GM23338 (cell line): ENCODE measurements at places on chromosomes 16 and 17.

GRCh38 chr16:88290850-88291830, 91.6 kb upstream of the ZNF469 start:
- DNase-seq: no peak

DNA sequence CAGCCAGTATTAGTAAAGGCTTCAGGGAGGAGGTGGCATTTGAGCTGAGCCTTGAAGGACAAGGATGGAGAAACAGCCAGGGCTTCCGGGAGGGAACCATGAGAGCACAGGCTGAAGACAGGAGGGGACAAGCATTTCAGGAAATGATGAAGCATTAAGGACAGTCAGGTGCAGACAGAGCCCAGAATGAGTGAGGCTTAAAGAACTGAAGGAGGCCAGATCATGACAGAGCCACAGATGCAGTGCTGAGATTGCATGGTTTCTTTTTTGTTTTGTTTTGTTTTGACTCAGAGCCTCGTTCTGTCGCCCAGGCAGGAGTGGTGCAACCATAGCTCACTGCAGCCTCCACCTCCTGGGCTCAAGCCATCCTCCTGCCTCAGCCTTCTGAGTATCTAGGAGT, 211.5 kb downstream of the SOX9 start:
- no peak for DNase-seq

GRCh38 chr16:54526916-54527315, 240.3 kb upstream of the IRX3 start:
- DNase-seq: no peak

- no peak for DNase-seq
Observed at GRCh38 chr17:82092094-82092586, 5.9 kb downstream of the FASN start.

DNA sequence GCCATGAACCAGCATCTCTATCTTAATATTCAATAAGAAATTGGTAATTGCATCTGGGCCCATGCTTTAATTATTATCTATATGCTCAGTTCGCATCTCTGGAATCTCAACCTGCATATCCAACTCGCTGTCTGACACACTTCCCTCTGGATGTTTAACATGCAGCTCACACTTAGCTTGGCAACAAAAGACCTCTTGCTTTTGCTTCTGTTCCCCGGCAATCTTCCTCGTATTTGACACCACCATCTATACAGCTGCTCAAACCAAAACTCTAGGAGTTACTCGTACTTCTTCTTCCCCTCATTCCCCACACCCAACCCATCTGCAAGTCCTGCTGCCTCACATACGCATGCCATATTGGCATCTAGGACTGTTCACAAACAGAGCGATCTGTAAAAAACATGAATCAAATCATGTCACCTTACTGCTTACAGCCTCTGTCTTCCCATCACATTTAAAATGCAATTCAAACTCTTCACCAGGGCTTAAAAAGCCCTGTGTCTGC, 300.6 kb downstream of the CEP112 start:
- no peak for DNase-seq

DNA sequence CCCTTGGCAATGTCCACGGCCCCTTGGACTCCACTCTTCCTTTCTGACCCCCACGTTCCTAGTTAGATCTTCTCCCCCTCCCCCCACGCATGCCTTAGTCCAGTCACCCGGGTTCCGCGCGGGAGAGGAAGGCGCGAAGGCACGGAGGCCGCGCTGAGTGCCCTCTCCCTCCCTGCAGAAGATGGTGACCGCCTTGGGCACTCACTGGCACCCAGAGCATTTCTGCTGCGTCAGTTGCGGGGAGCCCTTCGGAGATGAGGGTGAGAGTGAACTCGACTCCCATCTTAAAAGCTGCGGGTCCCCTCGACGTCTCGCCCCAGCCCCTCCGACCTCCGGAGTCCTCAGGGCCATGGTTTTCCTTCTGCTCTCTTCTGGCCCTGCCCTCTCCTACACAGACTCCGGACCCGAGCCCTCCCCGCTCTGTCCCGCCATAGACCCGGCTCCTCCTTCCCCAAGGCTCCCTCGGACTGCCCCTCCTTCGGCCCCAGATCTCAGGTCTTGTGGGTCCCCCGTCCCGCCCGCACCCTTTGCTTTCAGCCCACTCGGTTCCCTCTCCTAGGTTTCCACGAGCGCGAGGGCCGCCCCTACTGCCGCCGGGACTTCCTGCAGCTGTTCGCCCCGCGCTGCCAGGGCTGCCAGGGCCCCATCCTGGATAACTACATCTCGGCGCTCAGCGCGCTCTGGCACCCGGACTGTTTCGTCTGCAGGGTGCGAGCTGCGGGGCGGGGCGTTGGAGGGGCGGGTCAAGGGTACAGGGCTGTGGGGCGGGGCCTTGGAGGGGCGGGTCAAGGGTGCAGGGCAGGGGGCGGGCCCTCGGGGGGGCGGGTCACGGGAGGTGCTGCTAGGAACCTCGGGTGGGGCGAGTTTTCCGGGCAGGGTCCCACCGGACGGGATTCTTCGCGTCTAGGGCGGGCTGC, 4.6 kb downstream of the TGFB1I1 start:
- DNase-seq: peak; percentile 88

DNA sequence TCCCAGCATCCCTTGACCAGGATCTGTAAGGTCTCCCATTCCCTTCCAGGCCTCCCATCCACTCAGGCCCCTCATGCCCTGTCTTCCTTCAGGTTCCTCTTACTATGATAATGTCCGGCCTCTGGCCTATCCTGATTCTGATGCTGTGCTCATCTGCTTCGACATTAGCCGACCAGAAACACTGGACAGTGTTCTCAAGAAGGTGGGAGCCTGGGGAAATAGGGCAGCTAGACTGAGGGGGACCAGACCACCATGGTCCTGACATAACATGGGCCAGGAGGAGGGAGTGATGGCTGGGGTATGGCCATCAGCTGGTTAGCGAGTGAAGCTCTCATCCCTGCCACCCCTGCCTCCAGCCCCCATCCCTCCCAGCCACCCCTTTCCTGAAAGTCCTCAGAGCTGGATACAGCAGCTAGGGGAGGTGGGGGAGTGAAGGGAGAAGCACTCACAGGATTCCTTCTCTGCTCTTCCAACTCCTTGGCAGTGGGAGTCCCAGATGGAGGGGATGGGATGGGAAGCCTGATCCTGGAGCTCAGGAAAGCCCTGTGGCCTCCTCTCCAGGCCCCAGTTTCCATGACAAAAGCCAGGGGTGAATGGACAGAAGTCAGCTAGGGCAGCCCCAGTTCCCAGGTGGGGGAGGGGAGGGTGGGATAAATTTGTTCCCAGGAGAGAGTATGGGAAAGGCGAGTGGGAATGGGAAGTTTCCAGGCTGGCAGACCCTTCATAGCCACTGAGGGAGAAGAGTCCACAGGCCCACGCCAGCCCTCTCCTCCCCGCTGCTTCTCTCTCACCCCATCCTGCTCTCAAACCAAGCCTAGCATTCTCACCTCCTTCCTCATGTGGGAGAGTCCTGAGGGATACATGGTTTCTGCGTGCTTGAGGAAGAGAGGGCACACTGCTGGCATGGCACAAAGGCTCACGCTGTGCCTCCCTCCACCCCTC, 2.3 kb downstream of the RND2 start:
- DNase-seq: peak; percentile 74

DNA sequence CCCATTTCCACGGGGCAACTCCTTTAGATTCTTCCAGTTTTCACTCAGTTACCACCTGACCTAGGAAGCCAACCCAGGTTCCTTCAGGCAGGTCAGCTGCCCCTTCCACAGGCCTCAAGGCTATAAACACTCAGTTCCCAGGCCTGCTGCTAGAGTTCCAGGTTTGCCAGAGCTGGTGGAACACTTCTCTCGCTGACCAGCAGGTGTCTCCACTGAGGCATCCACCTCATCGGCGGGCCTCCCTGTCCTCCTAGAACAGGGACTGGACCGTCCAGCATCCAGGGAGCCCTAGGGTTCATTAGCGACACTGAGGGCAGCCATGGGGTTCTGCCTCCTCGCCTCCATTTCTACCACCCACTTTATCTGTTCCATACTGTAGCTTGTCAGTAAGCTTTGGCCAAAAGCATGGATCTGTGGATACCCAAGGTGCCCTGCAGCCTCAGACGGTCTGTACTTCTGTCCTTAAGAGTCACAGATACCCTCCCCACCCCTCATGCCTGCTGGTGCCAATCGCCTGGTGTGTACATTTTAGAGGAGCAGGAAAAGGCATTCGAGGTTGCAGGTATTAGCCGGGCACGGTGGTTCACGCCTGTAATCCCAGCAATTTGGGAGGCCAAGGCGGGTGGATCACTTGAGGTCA, 29.0 kb downstream of the PIMREG start:
- DNase-seq: peak; percentile 83

GRCh38 chr16:66924527-66925321, 611 bp downstream of the RRAD start:
- DNase-seq: peak; percentile 79

DNA sequence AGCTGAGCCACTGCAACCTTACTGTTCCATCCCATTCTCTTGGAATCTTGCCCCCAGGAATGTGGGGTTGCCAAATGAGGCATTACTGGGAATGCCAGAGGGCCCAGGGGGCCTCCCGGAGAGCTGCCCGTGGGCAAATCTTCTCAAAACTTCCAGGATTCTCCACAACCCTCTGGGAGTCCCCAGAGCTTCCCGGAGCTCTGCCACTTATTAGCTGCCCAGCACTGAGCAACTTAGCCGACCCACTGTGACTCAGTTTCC, 306.0 kb downstream of the FOXL1 start:
- DNase-seq: peak; percentile 19

DNA sequence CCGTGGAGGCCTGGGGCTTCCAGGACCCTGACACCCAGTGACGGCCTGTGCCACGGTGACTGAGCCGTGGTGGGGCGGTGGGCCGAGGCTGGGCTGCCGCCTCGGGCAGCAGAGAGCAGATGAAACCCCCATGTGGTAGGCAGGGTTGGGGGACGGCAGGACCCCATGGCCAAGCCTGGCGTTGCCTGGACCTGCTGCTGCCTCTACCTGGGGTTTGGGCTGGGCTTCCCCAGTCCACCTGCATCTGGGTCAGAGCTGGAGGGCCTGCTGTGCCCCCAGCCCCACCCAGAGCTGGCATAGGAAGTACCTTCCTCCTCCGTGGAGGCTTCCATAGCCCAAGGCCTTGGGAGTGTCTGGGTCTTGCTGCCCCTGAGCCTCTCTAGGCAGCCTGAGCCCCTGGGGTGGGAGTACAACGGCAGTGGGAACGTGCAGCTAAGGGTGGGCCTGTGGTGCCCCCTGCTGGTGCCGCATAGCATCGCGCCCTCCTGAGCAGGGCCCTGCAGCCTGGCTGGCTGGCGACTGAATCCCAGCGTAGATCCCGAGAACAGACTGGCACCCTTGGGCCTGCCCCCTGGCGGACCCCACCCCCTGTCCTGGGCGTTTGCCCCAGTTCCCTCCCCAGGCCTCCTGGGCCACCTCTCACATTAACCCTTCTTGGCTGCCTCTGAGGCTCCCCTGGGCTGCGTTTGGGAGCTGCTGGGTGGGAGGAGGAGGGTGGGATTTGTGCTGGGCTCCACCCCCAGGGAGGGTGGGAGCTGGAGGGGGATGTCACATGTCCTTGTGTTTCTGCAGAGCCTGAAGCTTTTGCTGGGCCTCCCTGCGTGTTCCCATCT, 12.6 kb upstream of the ATP6V0C start:
- DNase-seq: peak; percentile 91

DNA sequence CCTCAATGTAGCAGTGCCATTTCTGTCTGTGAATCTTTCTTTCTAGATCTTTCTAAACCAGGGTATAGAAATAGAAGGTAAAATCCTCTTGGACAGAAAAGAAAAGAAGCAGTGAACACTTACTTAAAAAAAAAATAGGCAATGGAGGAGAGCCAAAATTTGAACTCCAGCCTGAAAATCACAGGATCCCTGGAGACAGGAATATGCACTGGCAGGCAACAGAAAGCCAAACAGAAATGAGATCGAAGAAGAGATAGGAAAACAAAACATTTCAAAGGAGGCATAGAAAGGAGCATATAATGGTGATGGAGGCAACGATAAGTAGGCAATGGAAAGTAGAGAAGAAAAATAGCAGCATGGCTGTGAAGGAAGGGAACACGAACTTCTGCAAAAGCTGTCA, 253.7 kb upstream of the HSBP1 start:
- no peak for DNase-seq

GRCh38 chr16:80971819-80972218, 34.9 kb downstream of the CMC2 start:
- DNase-seq: no peak

DNA sequence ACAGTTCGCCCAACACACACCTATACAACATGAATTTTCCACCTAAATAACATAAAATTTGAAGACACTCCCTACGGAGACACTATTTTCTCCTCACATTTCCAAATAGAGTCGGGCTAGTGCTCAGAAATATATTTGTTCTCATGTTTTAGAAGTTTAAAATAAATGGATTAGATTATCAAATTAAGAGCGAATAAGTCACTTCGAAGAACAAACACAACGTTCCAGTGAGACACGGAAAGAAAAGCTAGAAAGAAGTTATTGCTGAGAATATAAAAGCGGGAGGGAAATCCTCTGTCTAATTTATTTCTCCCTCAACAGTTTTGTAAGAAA, 2.0 kb upstream of the HS3ST3B1 start:
- no peak for DNase-seq

GRCh38 chr17:41486809-41487530, 2.7 kb downstream of the KRT36 start:
- DNase-seq: peak; percentile 89

DNA sequence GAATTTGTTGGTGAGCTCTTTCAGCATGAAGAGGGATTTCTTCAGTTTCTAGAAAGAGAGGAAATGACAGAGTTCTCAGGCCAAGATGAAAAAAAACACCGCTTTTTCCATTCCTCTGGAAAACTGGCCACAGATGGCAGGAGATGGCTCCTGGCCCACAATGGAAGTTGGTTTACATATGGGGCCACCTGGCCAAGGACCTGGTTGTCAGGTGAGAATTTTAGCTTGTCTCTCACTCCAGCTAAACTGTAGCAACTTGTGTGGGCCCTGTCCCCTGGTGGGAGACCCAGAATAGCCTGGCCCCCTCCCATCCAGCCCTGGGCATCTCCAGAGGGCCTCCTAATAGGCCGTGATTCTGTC, 33.6 kb downstream of the LGALS9 start:
- no peak for DNase-seq

DNA sequence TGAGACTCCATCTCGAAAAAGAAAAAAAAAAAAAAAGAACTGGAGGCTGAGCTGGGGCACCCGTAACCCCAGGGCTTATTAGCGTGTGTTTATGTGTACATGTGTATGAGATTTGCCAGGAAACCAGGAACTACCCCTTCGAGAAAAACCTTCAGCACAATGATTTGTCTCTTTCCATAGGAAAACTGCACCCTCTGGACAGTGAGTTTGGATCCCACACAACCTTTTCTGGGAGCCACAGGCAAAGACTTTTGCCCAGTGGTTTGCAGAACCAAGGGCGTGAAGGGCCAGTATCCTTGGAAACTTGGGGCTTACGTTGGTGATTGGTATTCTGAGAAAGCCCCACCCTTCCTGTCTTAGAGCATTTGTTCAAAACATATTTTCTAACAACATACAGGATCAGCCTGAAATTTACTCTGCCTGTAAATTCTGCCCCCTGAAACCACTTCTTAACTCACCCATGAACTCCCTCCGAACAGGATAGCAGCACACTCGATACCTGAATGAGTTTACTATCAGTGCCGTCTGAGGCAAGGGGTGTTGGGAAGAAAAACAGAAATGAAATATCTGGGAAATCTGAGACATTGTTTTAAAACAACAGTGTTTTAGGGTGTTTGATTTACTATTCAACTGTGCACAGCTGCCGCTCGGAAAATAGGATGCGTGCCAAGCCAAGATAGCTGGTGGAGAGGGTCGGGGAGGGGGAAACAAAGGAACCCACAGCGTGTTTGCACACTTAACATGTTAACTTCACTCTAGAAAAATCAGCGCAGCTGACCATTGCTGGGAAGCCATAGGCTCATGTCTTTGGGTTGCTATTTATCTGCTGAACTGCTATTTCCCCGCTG, 40.2 kb upstream of the MAF start:
- no peak for DNase-seq

- DNase-seq: no peak
Observed at GRCh38 chr17:30858556-30859250, 26.9 kb downstream of the ATAD5 start.
